ENCODE measurements at places on chromosomes 7 and 10.

DNA sequence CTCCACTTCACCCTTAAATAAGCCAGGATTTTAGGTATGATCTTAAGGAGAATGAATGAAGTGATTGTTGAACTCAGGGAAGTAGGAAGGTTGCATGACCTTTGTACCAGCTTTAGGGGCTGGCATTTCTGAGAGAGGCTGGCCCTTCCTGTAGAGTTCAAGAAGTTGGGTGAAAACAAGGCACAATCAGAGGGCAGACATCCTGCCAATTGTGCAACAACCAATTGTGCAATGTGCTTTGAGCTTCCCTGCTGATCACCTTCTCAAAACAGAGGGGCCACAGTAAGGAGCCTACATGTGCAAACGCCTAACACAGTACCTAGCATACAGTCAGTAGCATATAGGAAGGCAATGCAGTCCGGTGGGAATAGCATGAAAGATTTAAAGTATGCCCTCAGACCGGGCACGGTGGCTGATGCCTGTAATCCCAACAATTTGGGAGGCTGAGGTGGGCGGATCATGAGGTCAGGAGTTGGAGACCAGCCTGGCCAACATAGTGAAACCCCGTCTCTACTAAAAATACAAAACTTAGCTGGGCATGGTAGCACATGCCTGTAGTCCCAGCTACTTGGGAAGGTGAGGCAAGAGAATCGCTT, 5.4 kb downstream of the CPVL start:
- no peak for DNase-seq

- no peak for DNase-seq
Measured at GRCh38 chr10:102770792-102771191, 27.0 kb downstream of the WBP1L start.

DNA sequence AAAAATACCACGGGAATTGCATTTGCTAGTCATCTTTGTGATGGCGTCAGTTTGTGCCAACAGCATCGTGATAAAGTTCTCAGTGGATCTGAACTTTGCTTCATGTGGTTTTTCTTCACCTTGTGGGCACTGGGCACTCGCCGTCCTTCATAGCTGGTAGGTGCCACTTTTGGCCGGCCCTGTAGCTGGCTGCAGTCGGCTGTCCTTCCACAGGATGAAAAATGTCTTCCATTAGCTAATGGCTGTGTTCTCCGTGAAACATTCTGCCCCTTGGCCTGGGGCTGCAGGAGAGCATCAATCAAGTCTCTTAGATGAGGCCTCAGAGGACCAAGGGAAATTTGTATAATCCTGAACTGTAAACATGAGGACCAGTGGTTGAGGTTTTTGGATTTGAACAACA, 145.3 kb downstream of the DYNC1I1 start:
- DNase-seq: no peak

DNA sequence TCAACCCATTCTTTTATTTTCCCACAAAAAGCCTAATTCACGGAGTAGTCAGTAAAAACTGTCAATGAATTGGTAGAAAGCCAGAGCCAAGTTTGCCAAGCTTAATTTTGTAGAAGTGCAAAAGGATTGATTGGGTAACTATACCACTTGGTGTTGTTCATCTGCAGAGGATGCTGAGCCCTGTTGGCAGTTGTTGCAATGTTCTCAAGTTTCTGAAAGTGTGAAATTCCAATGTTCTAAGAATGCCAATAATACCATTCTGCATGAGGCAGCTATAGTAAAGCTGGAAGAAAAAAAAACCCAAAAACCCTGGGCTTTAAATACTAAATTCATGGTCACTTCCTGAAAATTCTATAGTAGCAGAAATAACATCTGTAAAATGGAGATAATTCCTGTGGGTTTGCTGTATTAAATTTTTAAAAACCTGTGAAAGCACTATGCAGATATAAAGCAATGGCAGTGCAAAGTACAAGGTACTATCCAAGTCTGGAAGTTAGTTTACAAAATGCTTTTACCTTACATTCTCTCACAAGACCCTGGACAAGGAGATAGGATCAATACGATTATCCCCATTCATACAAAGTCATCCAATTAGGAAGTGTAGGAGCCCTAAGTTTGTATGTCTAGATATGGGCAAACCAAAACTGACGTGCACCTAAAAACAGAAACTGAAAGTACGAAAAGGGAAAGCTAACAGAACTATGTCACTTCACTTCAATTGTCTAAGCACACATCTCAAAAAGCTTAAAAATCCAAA, 6.0 kb upstream of the PON1 start:
- DNase-seq: peak; percentile 7

DNA sequence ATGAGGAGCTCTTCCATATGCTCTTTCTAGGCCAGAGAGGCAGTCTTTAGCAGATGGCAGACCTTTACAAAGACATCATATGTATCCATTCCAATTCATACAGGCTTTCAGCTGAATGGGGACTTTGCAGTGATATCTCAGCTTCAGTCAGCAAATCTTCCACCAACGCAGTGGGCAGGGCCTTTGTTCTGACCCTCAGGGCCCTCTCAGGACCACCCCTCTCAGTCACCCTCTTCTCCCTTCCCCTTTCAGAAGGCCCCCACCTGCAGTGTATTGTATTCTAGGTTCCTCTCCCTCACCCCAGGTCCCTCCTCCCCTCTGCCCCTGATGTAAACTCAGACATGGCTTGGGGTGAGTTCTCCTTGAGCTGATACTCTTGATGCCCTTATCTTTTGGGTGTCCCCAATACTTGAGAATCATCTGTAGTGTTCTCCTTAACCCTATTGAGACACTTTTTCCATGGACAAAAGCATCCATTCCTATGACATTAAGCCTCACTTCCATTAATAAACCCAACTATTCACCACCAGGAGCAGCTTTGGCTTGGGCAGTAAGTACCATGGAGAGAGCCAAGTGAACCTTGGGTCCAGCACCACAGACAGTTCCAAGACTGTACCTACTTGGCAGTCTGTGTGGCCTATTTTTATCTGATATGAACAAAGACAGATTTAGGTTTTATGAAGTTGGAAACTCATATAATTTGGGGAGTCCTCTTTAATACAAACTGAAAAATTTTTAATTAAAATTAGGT, 62.7 kb downstream of the ADCYAP1R1 start:
- no peak for DNase-seq
